ENCODE measurements at places on chromosomes 5 and 9.

DNA sequence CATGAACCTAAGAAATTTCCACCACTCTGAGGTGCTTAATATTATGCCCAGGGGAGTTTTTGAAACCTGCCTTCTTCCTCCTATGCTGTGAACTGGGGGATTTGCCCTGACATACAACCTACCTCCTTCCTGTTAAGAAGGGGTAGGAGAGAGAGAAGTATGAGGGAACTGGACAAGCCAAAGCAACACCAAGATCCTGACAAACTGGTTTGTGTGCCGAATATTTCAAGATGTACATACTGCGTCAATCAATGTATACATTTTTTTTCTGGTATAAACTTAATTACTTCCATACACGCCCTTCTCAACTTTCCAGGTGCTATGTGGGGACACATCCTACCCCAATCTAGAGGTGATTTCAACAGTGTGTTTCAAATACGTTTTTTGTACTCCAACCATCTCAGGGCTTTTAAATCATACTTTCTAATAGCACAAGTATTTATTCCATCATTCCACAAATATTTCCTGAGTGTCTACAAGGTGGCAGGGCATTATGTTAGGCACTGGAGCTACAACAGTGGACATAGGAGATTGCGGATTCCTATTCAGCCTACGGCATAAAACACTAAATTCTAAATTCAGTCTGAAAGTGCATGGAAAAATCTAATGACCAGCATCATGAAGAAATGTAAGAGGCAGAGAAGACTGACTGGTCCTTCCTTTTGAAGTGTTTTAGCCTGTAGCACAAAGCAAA is 70.1 kb upstream of the IFNK start:
- no peak for DNase-seq

- DNase-seq = no peak
These were observed 83.4 kb downstream of the LIFR start for GRCh38 chr5:38473008-38473407.

DNA sequence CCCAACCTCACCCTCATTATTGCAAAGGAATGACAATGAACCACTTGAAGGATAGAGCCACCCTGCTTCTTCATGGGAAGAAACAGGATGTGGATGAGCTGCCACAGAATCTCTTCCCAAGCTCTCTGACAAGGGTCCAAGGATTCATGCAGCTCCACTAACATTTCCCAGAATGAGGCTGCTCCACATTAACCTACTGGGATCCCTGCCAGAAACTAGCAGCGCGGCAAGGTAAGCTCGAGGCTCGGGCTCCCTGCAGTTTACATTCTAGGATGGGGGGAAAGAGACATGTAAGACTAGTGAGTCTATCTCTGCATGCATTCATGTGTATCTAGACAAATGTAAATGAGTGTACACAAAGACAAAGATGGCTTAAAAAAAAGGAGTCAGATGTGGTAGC is 12.1 kb downstream of the DCAF12 start:
- no peak for DNase-seq

DNA sequence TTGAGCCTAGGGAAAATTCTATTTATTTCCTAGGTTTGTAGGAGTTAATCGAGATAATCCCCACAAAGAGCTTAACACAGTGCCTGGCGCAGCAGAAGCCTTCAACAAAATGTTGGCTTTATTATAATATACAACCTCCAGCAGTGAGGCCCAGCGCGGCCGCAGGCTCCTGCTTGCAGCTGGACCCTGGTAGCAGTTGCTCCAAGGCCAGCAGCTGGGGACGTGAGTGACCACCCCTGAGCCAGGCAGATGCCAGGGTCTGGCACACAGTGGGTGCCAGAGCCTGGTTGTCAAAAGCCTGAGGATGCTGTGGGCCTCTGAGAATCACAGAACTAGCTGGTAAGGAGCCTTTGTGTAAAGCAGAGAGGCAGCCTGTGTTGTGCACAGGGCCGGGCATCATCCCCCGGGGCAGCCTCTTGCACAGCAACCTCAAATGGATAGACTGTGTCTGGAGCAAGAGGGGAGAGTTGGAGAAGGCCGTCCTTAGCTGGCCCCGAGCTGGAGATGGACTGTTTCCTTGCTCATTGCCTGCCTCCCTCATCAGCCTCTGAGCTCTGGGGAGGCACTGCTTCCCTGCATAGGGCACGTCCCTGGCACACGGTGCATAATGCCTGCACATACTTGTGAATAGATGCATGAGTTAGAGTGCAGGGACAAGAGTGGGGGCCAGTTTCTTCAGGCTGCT is 17.3 kb downstream of the CSF1R start:
- DNase-seq = no peak

DNA sequence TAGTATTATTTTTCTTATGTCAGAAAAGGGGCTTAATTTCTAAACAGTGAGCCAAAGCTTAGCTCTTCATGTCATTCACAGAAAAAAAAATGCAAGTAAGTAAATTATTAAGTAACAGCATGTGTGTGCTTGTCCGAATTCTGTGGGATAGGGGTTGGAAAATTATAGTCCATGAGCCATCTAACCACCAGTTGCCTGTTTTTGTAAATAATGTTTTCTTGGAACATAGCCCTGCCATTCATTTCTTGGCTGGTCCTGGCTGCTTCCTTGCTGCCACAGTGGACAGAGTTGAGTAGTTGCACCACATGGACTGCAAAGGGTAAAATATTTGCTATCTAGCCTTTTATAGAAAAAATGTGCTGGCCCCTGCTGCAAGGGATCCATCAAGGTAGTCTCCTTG is 513.7 kb upstream of the WWC1 start:
- DNase-seq = no peak

- no peak for DNase-seq
These were observed 4.5 kb downstream of the EGR1 start for GRCh38 chr5:138469540-138470321.

- no peak for DNase-seq
These were observed 170.5 kb downstream of the DCP2 start for GRCh38 chr5:113147101-113147508.

DNA sequence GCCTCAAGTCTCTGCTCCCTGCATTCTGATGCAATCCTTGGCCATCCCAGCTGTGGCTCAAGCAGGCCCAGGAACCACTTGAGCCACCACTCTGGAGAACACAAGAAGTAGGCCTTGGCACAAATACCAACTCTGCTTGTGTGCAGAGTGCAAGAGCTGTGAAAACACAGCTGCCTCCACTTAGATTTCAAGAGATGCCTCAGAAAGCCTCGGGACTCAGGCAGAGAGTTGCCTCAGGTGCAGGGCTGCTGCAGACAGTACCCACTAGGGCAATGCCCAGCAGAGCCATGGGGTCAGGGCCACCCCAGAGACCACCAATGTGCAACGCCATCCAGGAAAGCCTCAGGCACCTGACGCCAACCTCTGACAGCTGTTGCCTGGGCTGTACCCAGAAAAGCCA is 82.4 kb downstream of the FREM1 start:
- no peak for DNase-seq

GRCh38 chr9:13675638-13676000 is 396.1 kb upstream of the MPDZ start:
- no peak for DNase-seq

DNA sequence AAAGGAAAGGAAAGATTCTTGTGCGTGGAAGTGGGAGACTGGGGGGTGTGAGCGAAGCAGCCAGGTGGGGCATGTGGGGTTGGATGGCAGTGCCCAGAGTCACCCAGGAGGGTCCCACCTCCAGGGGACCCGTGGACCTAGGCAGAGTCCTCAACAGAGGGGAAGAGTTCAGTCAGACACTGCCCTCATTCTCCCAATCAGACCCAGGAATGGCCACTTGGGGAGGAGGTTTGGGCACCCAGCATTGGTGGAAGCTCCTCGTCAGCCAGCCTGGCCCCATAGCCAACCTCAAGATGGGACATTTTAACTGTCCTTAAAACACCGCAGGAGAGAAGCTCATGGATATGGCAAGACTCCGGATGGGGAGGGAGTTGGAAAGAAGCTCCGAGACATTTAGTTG is 21.9 kb upstream of the LAMC3 start:
- DNase-seq = no peak

DNA sequence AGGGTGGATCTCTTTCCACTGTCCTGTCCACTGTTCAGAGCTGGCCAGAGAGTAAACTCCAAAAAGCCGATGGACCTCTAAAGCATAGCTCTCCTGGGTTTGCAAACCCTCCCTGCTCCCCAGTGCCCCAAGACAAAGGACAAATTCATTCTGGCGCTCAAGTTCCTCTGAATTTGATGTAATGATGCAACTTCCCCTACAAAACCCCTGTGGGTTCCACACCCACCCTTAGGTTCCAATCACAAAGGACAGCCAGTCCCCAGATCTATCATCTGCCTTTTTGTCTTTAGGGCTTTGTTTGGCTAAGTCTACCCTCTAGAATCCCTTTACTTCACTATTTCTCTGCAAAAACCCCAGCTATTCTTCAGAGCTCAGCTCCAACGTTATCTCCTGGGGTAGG is 57.4 kb upstream of the SLC25A51 start:
- DNase-seq = no peak

GRCh38 chr5:86918246-86918645 is 300.5 kb downstream of the COX7C start:
- DNase-seq = no peak

GRCh38 chr5:108753331-108753730 is 5.6 kb downstream of the FER start:
- no peak for DNase-seq

GRCh38 chr9:124077915-124078572 is 66.5 kb downstream of the LHX2 start:
- no peak for DNase-seq

DNA sequence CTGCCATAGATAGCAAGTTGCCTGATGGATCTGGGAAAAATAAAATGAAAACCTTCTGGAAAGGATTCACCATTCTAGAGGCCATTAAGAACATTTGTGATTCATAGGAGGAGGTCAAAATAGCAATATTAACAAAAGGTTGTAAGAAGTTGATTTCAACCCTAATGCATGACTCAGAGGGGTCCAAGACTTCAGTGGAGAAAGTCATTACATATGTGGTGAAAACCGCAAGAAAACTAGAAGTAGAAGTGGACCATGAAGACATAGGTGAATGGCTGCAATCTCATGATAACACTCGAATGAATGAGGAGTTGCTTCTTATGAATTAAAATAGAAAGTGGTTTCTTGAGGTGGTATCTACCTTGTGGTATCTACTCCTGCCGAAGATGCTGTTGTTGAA is 86.6 kb downstream of the GABRA1 start:
- no peak for DNase-seq

DNA sequence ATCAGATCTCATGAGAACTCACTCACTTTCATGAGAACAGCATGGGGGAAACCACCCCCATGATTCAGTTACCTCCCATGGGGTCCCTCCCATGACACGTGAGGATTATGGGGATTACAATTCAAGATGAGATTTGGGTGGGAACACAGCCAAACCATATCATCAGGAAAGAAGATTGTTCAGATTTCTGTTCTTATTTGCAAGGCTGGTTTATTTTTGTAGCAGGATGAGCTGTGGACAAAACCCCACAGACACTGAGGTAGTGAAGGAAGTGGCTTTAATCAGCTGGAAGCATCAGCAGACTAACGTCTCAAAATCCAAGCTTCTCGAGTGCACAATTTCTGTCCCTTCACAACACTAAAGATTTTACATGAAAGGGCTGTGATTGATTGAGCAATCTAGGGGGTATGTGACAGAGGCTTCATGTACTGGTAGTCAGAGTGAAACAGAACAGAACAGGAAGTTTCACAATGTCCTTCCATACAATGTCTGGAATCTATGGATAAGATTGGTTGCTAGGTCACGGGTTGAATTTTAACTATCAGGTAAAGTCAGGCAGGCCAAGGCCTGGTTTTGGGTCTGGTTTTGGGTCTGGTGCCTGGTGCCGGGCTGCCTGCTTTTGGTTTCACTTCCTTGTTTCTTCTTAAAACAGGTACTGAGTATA is 91.3 kb upstream of the ZNF366 start:
- DNase-seq = no peak

GRCh38 chr9:97109194-97109811 is 70.4 kb upstream of the CTSV start:
- peak; percentile 68 for DNase-seq

- no peak for DNase-seq
These were observed 897.8 kb upstream of the ACO1 start for GRCh38 chr9:31486630-31487029.

DNA sequence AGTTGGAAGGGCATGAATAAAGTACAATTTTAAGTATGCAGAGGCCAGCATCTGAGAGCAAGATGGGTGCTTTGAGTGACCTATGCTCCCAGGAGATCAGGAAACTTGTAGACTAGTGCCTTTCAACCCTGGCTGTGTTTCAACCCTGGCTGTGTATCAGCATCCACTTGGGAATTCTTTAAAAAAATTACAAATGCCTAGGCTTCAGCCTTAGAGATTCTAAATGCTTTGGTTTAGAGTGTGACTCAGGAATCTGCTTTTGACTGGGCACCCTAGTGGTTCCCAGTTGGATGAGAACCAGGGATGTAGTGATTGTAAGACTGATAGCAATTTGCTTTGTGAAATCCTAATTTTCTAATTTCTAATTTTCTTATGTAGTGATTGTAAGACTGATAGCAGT is 65.6 kb downstream of the RALGPS1 start:
- DNase-seq = no peak

- DNase-seq = no peak
These were observed 40.0 kb downstream of the DAPK1 start for GRCh38 chr9:87537625-87538024.

DNA sequence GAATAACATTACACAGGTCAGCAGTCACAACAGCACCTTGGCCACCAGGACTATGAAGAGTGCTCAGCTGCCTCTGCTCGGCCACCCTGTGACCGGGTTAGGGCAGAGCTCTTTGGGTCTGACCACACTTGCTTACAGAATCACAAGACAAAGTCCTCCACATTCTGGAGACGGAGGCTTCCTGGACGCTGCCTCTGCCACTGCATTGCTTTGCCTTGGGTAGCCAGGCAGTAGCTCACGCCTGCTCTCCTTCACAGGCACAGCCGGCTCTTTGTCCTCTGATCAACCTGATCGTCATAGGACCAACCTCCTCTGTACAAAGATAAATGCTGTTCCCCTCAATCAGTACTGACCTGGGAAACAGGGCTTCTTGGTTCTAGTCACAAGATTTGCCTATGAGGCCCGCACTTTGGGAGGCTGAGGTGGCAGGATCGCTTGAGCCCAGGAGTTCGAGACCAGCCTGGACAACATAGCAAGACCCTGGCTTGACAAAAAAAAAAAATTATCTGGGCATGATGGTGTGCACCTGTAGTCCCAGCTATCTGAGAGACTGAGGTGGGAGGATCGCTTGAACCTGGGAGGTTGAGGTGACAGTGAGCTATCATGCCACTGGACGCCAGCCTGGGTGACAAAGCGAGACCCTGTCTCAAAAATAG is 128.4 kb upstream of the IER5L start:
- DNase-seq = no peak
